Chondrocyte (in vitro differentiated cells): ENCODE measurements at places on chromosomes 16 and 17. TPM values are rescaled to one million over a fixed set of nuclear protein-coding genes. Genes with fewer than 3 reads are reported as not detected.

- no peak overlapping the region for H3K4me3 ChIP-seq
- H3K27me3 ChIP-seq = no peaks in the 10 kb centered on the region
- DNase-seq = no peak
- peaks cover 10% of the 10 kb centered on the region for H3K4me1 ChIP-seq
Observed at GRCh38 chr16:46743232-46743719, 4.9 kb downstream of the MYLK3 start.

DNA sequence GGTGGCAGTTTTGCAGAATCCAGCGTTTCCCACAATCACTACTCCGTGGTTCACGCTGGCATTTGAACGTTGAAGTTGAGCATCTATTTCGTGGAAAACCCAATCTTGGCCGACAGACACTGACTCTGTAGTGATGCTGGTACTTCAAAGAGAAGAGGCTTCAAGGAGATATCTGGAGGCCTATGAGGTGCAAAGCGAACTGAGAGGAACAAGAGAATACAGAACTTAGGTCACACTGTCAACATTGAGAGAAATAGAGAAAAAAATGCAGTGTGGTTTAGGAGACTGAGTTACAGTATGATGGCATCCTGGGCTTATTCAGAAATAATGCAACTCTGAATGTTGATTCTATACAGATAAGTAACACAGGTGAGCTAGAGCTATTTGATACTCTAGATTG is 16.0 kb downstream of the CCL16 start:
- no peak overlapping the region for H3K4me3 ChIP-seq
- H3K27ac ChIP-seq = no peak overlapping the region
- no peak for DNase-seq
- no peaks in the 10 kb centered on the region for H3K4me1 ChIP-seq

GRCh38 chr17:58265271-58265670 is 15.5 kb downstream of the MPO start:
- H3K4me3 ChIP-seq = no peak overlapping the region
- H3K27me3 ChIP-seq = peaks cover 49% of the 10 kb centered on the region
- no peak for DNase-seq

DNA sequence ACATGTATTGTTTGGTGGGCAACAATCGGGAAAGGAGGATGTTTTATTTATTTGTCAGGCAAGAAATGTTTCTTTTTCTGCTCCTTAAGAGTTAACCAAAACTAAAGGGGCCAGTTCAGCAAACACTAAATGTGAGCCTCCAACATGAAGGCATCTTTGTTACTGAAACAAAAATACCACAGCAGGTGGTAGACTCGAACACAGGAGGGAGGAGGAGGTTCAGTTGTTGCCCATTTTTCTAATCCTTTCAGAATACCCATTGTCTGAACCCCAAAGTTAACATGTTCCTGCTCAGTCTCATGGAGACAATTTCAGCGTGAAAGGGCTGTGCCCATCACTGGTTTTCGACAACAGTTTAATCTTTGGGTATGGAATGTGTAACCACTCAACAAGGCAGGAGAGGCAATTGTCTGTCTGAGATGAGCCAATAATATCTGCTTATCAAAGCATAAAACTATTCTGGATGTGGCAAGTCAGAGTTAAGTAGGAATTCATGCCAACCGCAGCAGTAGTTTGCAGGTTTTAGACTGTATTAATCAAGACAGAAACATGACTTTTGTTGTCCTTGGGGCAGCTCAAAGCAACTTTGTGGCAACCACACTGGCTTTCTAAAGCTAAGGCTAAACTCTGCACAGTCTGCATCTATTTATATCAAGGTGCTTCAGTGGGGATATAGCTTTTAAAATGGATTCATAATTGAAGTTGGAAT is 211.7 kb downstream of the FTO start:
- no peak for DNase-seq
- H3K36me3 ChIP-seq = no peaks in the 10 kb centered on the region
- H3K4me1 ChIP-seq = peaks cover 37% of the 10 kb centered on the region
- H3K27me3 ChIP-seq = no peaks in the 10 kb centered on the region
- H3K27ac ChIP-seq = no peak overlapping the region
- H3K4me3 ChIP-seq = no peak overlapping the region

- H3K36me3 ChIP-seq = peaks cover 12% of the 10 kb centered on the region
- no peaks in the 10 kb centered on the region for H3K27me3 ChIP-seq
- DNase-seq = no peak
Observed at GRCh38 chr17:42537156-42537805, 1.2 kb downstream of the NAGLU start.

- no peaks in the 10 kb centered on the region for H3K27me3 ChIP-seq
- H3K4me1 ChIP-seq = peaks cover 49% of the 10 kb centered on the region
Observed at GRCh38 chr17:42275527-42276358, 448 bp downstream of the STAT5B start.

- no peaks in the 10 kb centered on the region for H3K27me3 ChIP-seq
- H3K4me1 ChIP-seq = peaks cover 15% of the 10 kb centered on the region
- H3K4me3 ChIP-seq = peak overlapping the region; percentile 87
- peak overlapping the region; percentile 65 for H3K27ac ChIP-seq
- DNase-seq = no peak
Observed at GRCh38 chr16:14071576-14072271, 605 bp downstream of the MRTFB start.

GRCh38 chr16:25575363-25575762 is 116.4 kb upstream of the HS3ST4 start:
- H3K36me3 ChIP-seq = no peaks in the 10 kb centered on the region
- no peaks in the 10 kb centered on the region for H3K27me3 ChIP-seq
- DNase-seq = no peak
- H3K4me3 ChIP-seq = no peak overlapping the region
- H3K4me1 ChIP-seq = no peaks in the 10 kb centered on the region
- no peak overlapping the region for H3K27ac ChIP-seq

GRCh38 chr17:61459939-61460718 is 7.9 kb downstream of the TBX4 start:
- no peak overlapping the region for H3K27ac ChIP-seq
- DNase-seq = no peak
- no peak overlapping the region for H3K4me3 ChIP-seq
- H3K4me1 ChIP-seq = peaks cover 24% of the 10 kb centered on the region

- no peak for DNase-seq
- H3K4me3 ChIP-seq = peak overlapping the region; percentile 67
- peak overlapping the region; percentile 88 for H3K27ac ChIP-seq
- H3K27me3 ChIP-seq = no peaks in the 10 kb centered on the region
- peaks cover 3% of the 10 kb centered on the region for H3K36me3 ChIP-seq
Observed at GRCh38 chr17:80585890-80586845, 41.5 kb downstream of the RPTOR start.

GRCh38 chr17:55654022-55654421 is 68.6 kb downstream of the TMEM100 start:
- H3K4me1 ChIP-seq = no peaks in the 10 kb centered on the region
- DNase-seq = no peak
- no peak overlapping the region for H3K27ac ChIP-seq
- no peak overlapping the region for H3K4me3 ChIP-seq
- H3K36me3 ChIP-seq = no peaks in the 10 kb centered on the region

DNA sequence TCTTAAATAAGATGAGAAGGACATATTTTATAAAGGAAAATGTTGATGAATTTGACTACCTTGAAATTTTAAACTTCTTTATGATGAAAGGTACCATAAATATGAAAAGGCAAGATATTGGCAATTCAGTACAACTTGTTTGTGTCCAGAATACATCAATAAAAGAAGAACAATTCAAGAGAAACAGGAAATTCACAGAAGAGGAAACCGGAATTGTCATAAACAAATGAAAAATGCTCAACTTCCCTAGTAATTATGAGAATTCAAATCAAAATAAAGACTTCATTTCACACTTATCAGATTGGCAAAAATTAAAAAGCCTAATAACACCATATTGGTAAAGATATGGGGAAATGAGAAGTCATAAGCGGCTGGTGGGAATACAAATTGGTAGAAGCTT is 54.3 kb downstream of the WSB1 start:
- H3K4me1 ChIP-seq = peaks cover 36% of the 10 kb centered on the region
- no peaks in the 10 kb centered on the region for H3K27me3 ChIP-seq
- H3K4me3 ChIP-seq = no peak overlapping the region
- H3K27ac ChIP-seq = no peak overlapping the region

GRCh38 chr17:80221351-80222105 is 1.3 kb downstream of the SLC26A11 start:
- DNase-seq = no peak
- H3K36me3 ChIP-seq = peaks cover 9% of the 10 kb centered on the region
- H3K27ac ChIP-seq = no peak overlapping the region
- H3K27me3 ChIP-seq = no peaks in the 10 kb centered on the region
- H3K4me3 ChIP-seq = peak overlapping the region; percentile 71

- no peak overlapping the region for H3K27ac ChIP-seq
- H3K4me3 ChIP-seq = no peak overlapping the region
- no peaks in the 10 kb centered on the region for H3K27me3 ChIP-seq
- H3K4me1 ChIP-seq = peaks cover 8% of the 10 kb centered on the region
- no peak for DNase-seq
Observed at GRCh38 chr16:4103745-4104144, 12.5 kb downstream of the ADCY9 start.

- peaks cover 6% of the 10 kb centered on the region for H3K36me3 ChIP-seq
- no peak overlapping the region for H3K4me3 ChIP-seq
- peak overlapping the region; percentile 95 for H3K27ac ChIP-seq
Observed at GRCh38 chr16:66618588-66619375, 14.3 kb downstream of the CMTM3 start.

DNA sequence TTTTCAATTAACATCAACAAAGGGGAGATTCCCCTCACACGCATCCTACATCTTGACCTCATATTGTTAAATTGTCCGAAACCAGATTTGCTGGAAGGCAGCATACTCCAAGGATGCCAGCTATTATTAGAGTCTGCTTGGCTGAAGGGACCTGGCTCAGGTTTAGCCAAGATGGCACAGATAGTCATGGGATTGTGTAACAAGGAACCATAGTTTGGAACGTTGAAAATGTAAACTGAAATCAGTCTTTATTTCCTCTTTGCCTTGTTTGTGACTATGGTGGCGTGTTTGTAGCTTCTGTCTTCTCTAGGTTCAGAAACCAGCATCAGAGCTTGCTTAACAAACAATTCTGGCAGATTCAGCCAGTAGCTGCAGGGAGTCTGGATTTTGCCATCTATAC is 5.9 kb downstream of the ARSG start:
- no peak overlapping the region for H3K27ac ChIP-seq
- peaks cover 10% of the 10 kb centered on the region for H3K27me3 ChIP-seq
- peaks cover 12% of the 10 kb centered on the region for H3K4me1 ChIP-seq
- no peak for DNase-seq
- no peaks in the 10 kb centered on the region for H3K36me3 ChIP-seq

DNA sequence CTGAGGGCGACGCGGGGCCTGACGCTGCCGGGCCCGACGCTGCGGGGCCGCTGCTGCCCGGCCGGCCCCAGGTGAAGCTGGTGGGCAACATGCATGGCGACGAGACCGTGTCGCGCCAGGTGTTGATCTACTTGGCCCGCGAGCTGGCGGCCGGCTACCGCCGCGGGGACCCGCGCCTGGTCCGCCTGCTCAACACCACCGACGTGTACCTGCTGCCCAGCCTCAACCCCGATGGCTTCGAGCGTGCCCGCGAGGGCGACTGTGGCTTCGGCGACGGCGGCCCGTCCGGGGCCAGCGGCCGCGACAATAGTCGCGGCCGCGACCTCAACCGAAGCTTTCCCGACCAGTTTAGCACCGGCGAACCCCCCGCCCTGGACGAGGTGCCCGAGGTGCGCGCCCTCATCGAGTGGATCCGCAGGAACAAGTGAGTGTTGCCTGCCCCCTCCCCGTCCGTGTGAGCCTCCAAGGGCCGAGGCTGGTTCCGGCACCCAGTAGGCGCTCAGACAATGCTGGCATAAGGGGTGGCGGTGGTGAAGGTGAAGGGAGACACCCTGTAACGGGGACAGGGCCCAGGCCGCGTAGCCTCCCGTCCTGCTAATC is 676 bp downstream of the CPD start:
- peak overlapping the region; percentile 82 for H3K4me3 ChIP-seq
- no peaks in the 10 kb centered on the region for H3K36me3 ChIP-seq
- H3K27me3 ChIP-seq = no peaks in the 10 kb centered on the region
- H3K27ac ChIP-seq = peak overlapping the region; percentile 9

GRCh38 chr16:79182616-79183015 is 417.9 kb downstream of the MAF start:
- no peak overlapping the region for H3K27ac ChIP-seq
- H3K4me3 ChIP-seq = no peak overlapping the region
- no peaks in the 10 kb centered on the region for H3K36me3 ChIP-seq
- H3K27me3 ChIP-seq = no peaks in the 10 kb centered on the region
- no peak for DNase-seq
- peaks cover 35% of the 10 kb centered on the region for H3K4me1 ChIP-seq

DNA sequence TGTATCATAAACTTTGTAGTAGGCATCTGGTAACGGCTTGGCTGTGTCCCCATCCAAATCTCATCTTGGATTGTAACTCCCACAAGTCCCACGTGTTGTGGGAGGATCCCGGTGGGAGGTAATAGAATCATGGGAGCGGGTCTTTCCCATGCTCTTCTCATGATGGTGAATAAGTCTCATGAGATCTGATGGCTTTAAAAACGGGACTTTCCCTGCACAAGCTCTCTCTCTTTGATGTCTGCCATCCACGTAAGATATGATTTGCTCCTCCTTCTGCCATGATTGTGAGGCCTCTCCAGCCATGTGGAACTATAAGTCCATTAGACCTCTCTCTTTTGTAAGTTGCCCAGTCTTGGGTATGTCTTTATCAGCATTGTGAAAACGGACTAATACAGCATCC is 248.7 kb downstream of the SNX29 start:
- H3K4me3 ChIP-seq = no peak overlapping the region
- no peak overlapping the region for H3K27ac ChIP-seq
- H3K36me3 ChIP-seq = no peaks in the 10 kb centered on the region

OTOP2 gene
- not detected in 3 replicates for total RNA-seq

CD300A gene
- total RNA-seq = not detected in 3 replicates

FOXO3B gene
- total RNA-seq = 6.9 to 7.5 TPM (median 7.0 TPM) in 3 replicates

ATP1B2 gene
- 0.77 to 2.2 TPM (median 0.90 TPM) in 3 replicates for total RNA-seq

CORO1A gene
- 2.2 to 3.0 TPM (median 2.9 TPM) in 3 replicates for total RNA-seq

TPSAB1 gene
- total RNA-seq = not detected in 3 replicates

FNDC8 gene
- not detected in 3 replicates for total RNA-seq

TIGD7 gene
- total RNA-seq = 5.4 to 7.1 TPM (median 6.2 TPM) in 3 replicates

EPN3 gene
- total RNA-seq = not detected in 3 replicates

RANBP10 gene
- total RNA-seq = 13.4 to 16.8 TPM (median 14.4 TPM) in 3 replicates
